Fibroblast of lung (primary cell): ENCODE measurements at places on chromosomes 16 and 17. TPM values are rescaled to one million over a fixed set of nuclear protein-coding genes. Genes with fewer than 3 reads are reported as not detected.

The MYL4 gene
- not detected in 2 replicates for total RNA-seq

DNA sequence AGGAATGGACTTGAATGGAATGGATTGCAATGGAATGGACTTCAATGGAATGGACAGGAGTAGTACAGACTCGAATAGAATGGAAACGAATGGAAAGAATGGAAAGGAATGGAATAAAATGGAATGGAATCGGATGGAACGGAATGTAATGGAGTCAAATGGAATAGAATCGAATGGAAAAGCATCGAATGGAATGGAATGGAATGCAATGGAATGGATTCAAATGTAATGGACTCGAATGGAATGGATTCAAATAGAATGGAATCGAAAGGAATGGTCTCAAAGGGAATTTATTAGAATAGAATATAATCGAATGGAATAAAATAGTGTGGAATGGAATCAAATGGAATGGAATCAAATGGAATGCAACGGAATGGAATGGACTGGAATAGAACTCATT, 484.9 kb upstream of the WSB1 start:
- peak; percentile 11 for DNase-seq

DNA sequence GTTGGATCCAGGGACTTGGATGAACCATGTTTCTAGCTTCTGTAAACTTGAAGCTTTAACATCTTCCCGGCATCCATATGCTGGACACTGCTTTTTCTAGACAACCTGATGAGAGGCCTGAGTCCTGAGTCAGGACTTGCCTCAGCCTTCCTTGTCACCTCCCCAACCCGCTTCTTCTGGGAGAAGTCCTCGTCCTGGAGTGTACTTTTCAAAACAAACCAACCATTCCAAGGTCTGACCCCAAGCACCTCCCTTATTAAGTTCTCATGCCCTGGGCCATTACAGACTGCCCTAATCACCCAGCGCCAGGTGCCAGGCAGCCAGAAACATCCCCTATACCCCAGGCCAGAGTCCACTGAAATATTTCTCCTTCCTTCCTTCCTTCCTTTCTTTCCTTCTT, 59.4 kb downstream of the CLEC19A start:
- DNase-seq, result no peak

The SCN4A gene
- total RNA-seq, result under 0.01 and 0.83 TPM in 2 replicates

DNA sequence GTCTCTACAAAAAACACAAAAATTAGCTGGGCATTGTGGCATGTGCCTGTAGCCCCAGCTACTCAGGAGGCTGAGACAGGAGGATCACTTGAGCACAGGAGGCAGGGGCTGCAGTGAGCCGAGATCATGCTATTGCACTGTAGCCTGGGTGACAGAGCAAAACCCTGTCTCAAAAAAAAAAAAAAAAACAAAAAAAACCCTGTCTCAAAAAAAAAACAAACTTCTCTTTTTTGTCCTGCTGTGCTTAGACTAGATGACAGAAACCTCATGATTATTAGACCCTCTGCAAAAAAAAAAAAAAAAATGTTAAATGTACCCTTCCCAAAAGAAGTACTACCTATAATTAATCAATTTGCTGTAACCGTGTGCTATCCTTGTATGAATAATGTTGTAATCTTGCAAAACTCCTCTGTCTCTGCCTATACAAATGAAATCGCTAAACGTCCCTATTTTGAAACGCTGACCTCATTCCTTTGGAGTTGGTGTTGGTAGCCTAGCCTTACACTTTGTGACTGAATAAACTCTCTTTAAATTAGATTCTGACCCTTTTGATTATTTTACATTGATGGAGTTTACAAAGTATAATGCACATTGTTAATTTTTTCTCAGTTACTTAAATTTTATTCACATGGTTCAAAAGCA, 13.6 kb upstream of the DHRS7B start:
- no peak for DNase-seq

GRCh38 chr17:7403727-7403976, 245 bp downstream of the TMEM256 start:
- no peak for DNase-seq

DNA sequence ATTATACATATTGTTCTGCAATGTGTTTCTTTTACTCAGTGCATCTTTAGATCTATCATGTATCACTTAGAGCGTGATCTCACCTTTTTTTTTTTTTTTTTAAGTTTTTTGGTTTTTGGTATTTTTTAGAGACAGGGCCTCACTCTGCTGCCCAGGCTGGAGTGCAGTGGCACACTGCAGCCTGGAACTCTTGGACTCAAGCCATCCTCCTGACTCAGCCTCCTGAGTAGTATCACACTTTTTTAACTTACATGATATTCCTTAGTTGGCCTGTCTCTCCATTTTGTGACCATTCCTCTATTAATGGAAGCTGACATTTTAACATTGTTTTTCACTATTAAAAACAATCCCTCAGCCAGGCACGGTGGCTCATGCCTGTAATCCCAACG, 4.7 kb upstream of the MPO start:
- peak; percentile 6 for DNase-seq

The TPSAB1 gene
- not detected in 2 replicates for total RNA-seq

DNA sequence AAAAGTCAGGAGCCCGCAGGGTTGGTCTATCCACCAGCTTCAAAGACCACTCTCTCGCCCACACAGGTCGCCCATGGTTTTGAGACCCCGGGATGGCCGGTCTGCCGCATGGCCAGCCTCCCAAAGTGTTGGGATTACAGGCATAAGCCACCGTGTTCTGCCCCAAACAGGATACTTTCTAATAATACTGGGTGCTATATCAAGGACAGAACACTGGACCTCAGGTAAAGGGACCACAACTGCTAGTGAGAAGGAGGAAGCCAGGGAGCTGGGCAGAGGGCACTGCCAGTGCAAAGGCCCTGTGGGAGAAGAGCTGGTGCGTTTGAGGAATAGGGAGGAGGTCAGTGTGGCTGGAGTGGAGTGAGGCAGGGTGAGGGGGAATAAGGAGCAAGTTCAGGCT, 34.1 kb downstream of the IL21R start:
- no peak for DNase-seq

- no peak for DNase-seq
Measured at GRCh38 chr17:12053552-12053951, 32.9 kb downstream of the MAP2K4 start.

- no peak for DNase-seq
Measured at GRCh38 chr17:27800522-27800921, at the start of gene NOS2. Gene NOS2 (minus strand): TSS chr17:27800529. CDS start chr17:27798809, 1,720 bp downstream.

GRCh38 chr16:24049113-24049512, 207.0 kb upstream of the CACNG3 start:
- DNase-seq, result no peak

- DNase-seq, result no peak
Measured at GRCh38 chr16:20940871-20941635, 40.5 kb downstream of the LYRM1 start.

- no peak for DNase-seq
Measured at GRCh38 chr17:9146064-9146463, 124.8 kb downstream of the NTN1 start.

- DNase-seq, result peak; percentile 21
Measured at GRCh38 chr16:80265624-80266306, 275.0 kb upstream of the DYNLRB2 start.

DNA sequence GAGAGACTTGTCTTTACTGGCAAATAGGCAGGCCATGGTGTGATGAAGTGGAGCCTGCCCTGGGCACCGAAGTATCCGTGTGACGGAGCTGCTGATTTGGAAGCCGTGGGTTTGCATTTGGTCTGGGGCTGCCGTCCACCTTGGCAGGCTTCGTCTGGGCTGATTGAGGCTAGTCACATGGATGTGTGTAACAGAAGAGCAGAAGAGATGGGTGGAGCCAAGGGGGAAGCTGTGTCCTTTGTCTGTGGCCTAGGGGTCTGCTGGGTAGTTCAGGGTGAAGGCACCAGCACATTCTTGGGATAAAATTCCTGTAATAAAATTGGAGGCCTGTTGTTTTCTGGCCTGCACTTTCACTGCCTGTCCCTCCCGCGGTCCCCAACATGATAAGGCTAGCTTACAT, 106.1 kb downstream of the AATF start:
- no peak for DNase-seq

GRCh38 chr16:15834502-15834901, 22.3 kb downstream of the MYH11 start:
- no peak for DNase-seq

DNA sequence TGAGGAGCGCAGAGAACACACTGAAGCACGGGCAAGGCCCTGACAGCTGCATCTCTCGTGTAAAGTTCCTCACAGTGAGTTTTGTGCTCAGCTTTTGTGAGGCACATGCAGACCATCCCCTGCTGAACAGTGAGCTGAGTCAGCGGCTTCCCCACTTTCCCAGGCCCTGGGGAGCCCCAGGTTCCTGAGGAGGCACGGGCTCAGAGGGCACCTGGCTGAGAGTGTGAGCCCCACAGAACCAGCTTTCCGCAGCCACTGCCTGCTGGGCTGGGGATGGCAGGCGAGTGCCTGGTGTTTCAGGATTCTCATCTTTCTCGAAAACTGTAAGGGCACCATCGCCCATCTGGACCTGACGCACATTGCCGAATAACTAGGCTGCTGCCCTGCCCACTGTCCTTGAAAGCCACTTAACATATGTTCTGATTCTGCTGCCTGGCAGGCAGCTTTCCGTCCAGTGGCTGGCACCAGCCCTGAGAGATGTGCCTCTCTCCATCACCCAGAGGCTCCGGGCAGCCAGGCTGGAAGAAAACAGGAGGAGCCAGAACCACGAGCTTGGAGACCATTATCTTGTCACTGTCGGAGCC, 266.7 kb upstream of the FOXF1 start:
- DNase-seq, result no peak

DNA sequence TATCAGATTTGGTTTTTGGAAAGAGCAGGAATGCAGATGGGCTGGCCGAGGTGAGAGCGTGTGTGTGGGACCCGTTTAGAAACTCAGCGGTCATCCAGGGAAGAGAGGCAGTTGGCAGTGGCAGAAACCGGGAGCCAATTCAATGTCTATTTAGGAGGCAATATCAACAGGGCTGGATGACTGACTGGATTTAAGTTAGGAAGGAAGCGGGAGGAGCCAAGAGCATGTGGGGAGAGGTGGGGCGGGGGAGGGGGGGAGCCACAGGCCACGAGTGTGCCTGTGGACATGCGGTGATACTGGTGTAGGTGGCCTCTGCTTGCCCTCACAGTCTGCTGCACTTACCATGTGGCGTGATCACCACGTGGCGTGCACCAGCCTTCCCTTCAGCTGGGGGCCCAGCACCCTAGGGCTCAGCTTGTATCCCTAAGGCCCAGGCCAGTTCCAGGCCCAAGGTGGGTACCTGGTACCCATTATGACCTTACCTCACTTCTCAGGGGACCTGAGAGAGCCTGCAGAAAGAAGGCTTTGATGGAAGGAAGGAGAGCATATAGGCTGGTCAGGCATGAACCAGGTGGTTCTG, 10.8 kb upstream of the TPPP3 start:
- no peak for DNase-seq

DNA sequence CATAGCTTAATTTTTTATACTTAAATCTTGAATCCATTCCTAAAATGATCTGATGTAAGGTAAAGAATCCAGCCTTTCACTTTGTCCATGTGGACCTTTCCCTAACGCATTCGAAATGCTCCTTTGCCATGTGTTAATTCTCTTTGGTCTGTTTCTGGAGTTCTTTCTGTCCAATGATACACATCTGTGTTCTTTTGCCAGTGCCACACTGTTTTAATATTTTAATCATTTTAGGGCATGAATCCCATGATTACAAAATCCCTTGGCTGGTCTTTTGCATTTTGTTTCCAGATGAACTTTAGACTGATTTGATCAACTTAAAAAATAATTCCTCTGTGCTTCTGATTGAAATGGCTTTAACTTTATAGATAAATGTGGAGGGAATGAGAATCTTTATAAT, 74.1 kb downstream of the NTN1 start:
- no peak for DNase-seq

GRCh38 chr16:3021449-3022207, 1.5 kb downstream of the TNFRSF12A start:
- DNase-seq, result peak; percentile 96

GRCh38 chr17:68222606-68223005, 25.2 kb upstream of the AMZ2 start:
- DNase-seq, result no peak

- DNase-seq, result no peak
Measured at GRCh38 chr16:73064994-73065545, 17.1 kb upstream of the ZFHX3 start.

The GH1 gene
- total RNA-seq, result not detected in 2 replicates

GRCh38 chr17:37848690-37849616, 75.3 kb upstream of the TBC1D3K start:
- peak; percentile 74 for DNase-seq

- DNase-seq, result no peak
Measured at GRCh38 chr17:62664336-62665120, 37.1 kb downstream of the MRC2 start.

The CHST5 gene
- total RNA-seq, result under 0.01 TPM in 1 of 2 replicates, not detected in the other

The ADAMTS18 gene
- not detected in 2 replicates for total RNA-seq

DNA sequence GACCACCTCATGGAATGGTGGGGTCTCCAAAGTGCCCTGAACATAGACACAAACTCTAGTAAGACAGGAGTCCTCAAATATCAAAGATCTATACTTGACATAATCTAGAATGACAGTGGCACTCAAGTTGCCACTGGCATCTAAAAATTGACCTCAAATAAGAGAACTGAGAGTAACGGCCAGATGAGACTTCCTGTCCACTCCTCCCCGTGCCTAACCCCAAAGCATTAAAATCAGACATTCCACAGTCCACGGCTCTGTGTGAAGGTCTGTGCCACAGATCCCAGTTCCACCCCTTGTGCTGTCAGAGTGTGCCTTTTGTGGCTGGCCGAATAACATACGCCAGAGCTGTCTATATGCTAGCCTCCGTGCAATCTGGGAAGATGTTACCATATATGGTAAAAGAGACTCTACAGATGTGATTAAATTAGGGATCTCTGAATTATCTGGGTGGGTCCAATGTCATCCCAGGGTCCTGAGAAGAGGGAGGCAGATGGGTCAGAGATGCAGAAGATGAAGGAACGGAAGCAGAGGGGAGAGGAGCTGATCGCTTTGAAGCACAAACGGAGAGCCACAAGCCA, 21.0 kb upstream of the EVPL start:
- DNase-seq, result no peak

- DNase-seq, result peak; percentile 70
Measured at GRCh38 chr17:4497101-4497824, 1.4 kb upstream of the SPNS2 start.

The SLC7A6OS gene
- 16.4 and 19.5 TPM in 2 replicates for total RNA-seq

GRCh38 chr16:69618307-69618706, 52.5 kb downstream of the NFAT5 start:
- DNase-seq, result no peak

DNA sequence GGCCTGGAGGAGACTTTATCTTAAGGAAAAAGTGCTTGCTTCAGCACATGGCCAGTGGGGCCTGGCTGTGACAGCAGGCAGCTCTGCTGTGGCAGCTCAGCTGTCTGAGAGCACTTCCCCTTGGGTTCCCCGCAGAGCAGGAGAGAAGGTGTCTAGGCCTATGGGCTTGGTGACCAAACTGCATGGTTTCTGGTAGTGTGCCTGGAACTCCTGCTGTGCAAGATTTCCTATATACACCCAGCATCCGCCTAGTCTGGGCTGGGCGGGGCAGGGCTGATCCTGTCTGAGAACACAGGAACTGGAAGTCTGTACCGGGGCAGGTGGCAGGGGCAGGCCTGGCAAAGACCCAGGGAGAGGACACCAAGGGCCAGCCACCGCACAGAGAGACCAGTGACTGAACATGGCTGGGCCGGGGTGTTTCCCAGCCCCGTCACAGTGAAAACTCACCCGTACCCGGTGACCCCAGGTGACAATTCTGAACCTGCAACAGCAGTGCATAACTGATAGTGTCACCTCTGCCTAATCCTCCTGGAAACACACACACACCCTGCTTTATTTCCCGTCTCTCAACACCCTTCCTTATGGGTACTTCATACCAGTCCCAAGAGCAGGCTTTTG, 39.3 kb downstream of the CHD9 start:
- no peak for DNase-seq

The TBC1D16 gene
- 26.2 and 30.4 TPM in 2 replicates for total RNA-seq

The WFIKKN2 gene
- total RNA-seq, result under 0.01 and 0.33 TPM in 2 replicates
